ENCODE measurements at places on chromosomes 16 and 17.

- no peak for DNase-seq
Measured at GRCh38 chr17:29461483-29462206, 71.5 kb downstream of the TAOK1 start.

DNA sequence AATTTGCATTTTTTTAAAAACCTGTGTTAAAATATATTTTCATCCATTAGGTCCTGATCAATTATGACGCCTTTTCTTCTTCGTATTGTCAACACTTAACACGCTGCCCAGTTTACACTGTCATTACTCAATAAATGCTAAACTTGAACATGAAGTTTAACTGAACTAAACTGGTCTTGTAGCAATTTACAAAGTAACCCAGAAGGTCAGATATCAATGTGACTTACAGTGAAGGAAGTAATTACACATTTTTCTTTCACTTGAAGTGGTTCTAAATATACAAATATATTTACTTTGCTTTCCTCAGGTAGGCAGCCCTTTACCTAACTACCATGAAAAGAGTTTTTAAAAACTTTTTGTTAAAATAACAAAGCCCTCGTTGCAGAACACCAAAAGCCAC lies 256.5 kb upstream of the AXIN2 start:
- DNase-seq = no peak

- DNase-seq = no peak
Measured at GRCh38 chr17:40363111-40363827, 1.3 kb downstream of the GJD3 start.

- no peak for DNase-seq
Measured at GRCh38 chr17:41294016-41294415, 8.6 kb downstream of the KRTAP29-1 start.

- DNase-seq = no peak
Measured at GRCh38 chr16:51615141-51615540, 464.1 kb upstream of the SALL1 start.

DNA sequence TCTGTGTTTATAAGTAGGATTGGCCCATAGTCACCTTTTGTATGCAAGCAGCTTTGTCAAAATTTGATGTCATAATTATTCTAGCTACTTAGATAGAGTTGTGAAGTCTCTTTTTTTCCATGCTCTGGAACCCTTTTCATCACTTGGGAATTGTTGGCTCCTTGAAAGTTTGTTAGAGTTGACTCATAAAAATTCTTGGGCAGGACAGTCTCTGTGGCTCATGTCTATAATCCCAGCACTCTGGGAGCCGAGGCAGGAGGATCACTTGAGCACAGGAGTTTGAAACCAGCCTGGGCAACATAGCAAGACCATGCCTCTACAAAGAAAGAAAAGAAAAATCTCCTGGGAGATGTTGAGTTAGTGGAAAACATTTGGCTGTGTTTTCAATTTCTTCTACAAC lies 45.7 kb upstream of the MRC2 start:
- no peak for DNase-seq

GRCh38 chr17:77358801-77359200 lies 218.0 kb downstream of the SEC14L1 start:
- no peak for DNase-seq

- DNase-seq = no peak
Measured at GRCh38 chr17:8314797-8315763, 5.0 kb downstream of the ARHGEF15 start.

DNA sequence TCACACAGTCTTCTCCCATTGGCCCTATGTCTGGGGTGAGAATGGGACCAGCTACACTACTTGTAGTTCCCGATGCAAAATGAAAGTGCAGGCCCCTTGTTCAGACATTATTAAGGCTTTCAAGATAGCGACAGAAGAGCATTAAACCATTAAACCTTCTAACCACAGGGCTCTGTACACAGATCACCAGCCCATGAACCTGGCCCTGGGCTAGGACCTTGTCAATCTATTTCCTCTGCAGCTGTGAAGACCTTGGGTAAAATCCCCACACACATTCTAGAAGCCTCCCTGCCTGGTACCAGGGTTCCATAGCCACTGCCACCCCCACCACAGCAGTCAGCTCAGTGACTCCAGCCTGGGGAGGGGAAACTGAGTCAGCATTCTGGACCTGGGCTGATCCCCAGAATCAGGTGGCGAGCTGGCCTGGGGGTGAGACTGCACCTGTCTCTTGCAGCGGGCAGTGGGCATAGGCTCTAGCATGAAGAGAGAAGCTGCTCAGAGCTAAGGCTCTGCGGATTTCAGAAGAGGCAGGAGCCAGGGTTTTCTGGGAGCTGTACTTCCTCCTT lies 119.7 kb upstream of the LHX1 start:
- no peak for DNase-seq

DNA sequence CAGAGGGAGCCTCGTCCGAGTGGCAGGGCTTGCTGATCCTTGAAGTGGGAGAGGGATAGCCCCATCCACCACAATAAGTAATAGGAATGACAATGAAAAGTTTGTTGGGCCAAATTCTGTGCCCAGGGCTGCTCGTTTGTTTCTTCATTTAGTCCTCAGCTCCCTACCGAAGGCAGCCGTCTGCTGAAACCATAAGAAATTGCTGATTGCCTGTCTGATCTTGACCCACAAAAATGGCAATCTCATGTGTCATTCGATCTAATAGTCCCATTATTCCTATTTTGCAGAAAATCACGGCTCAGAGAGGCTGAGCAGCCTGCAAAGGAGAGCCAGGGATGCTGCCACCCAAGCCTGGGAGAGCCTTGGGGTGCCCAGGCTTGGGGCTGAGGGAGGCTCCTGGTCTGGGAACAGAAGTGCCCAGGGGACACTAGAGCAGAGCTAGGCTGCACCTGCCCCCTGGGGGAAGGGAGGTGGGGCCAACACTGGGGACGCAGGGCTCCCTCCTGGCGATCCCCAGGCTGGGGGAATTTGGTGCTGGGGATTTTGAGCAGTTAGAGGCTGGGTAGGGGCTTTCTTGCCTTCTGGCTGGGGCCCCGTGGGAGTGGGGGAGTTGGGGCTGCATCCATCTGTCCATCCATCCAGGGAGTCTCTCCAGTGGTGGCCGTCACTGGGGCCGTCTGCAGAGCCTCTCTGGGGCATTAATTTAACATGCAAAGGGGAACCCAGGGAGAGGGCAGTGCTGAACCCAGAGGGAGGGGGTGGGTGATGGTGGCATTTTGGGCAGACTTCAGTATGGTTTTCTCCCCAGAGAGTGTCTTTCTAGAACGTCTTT lies 53.5 kb downstream of the SOCS1 start:
- no peak for DNase-seq

GRCh38 chr16:77277141-77277540 lies 77.9 kb downstream of the SYCE1L start:
- DNase-seq = no peak

- DNase-seq = no peak
Measured at GRCh38 chr17:79028496-79029326, 4.7 kb downstream of the C1QTNF1 start.

- DNase-seq = no peak
Measured at GRCh38 chr17:74644419-74644818, 20.9 kb upstream of the CD300E start.

DNA sequence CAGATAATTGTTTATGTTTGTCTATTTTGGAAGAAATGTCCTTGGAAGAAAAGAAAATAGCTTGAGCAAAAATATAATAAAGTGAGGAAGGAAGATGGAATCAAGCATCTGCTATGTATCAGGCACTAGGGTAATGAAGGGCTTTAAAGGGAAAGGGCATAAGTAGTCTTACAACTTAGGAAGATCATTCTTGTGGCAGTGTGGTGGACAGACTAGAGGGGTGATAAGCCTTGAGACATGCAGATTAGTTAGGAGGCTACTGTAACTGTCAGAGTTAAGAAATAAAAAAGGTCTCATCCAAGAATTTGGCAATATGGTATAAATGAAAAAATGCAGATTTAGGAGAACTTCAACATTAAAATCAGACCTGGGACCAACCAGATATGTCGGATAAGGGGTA lies 14.9 kb downstream of the FAM222B start:
- no peak for DNase-seq

DNA sequence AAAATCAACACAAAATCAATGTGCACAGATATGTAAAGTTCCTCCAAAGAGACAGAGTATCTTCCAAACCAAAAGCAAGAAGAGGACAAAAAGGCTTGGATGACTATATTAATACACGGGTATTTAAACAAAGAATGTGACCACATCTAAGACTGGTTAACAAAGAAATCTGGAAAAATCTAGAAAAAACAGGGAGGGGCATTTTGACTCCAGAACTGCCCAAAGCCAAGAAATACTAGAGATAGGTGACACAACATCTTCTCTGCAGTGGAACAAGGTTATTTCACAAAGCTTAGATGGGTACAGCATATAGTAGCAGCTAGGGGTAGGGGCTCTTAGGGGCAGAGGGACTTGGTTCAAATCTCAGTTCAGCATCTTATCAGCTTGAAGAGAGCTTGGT lies 10.3 kb downstream of the RFFL start:
- no peak for DNase-seq
